Neural crest cell (in vitro differentiated cells): ENCODE measurements at places on chromosomes 6 and 20. TPM values are rescaled to one million over a fixed set of nuclear protein-coding genes. Genes with fewer than 3 reads are reported as not detected.

The HCRTR2 gene
- not detected in 2 replicates for total RNA-seq

The GABRR1 gene
- 0.12 TPM in 1 of 2 replicates, not detected in the other for total RNA-seq

DNA sequence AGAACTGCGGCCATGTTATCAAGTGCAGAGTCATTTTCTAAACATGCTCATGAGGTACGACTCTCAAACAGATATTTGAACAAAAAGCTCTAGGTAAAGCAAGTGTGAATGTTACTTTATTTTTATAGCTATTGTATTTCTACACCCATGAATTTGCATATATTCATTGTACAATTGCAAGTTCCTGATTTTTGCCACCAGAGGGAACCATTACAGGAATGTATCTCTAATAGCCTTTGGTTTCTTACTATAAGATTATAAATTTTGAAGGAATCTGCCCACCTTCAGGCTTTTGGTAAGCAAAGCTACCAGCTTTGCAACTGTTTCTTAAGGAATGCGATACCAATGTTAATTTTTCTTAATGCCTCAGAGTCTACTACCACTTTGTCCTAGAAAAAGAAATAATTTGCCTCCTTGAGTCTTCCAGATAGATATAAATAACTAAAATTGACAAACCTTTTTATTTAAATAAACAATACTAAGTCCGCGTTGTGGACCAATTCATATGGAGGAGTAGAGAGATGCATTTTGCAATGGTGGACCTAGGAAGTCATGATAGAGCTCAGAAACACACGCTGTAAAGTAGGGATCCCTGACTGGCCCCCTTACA, 125.4 kb upstream of the SAMD5 start:
- no peaks in the 10 kb centered on the region for H3K4me1 ChIP-seq
- H3K27me3 ChIP-seq: no peaks in the 10 kb centered on the region
- H3K4me3 ChIP-seq: no peak overlapping the region
- no peak overlapping the region for H3K27ac ChIP-seq

DNA sequence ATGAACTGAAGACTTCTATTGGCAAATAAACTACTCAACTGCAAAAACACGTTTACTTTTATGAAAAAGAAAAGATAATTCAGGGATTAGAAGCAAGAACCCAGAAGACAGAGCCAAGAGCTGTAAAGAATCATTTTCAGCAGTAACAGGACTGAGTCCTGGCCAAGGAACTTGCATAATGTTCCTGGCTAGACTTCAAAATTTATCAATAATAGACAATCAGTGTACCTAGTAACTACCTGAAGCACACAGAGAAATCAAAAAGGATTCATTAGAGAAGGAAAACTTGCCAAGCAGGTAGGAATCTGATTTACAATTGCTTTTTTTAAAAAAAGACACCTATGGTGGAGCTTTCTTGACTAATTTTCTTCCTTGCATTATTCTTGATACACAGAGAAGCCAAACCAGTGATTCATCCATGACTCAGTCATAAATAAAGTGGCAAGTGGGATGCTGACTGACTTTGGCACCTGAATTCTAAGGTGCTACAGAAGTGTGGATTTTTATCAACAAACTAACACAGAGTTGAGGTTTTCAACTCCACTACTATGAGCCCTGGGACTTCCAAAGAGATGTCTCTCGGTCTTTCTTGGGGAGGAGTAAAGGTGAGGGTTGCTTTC, 281.3 kb downstream of the BMP7 start:
- no peak for DNase-seq
- H3K27me3 ChIP-seq: peaks cover 44% of the 10 kb centered on the region
- peaks cover 6% of the 10 kb centered on the region for H3K36me3 ChIP-seq
- H3K4me1 ChIP-seq: peaks cover 4% of the 10 kb centered on the region

The GNMT gene
- total RNA-seq: 1.5 and 1.8 TPM in 2 replicates

GRCh38 chr6:100677240-100677639, 203.9 kb downstream of the ASCC3 start:
- no peak overlapping the region for H3K4me3 ChIP-seq
- peaks cover 5% of the 10 kb centered on the region for H3K4me1 ChIP-seq
- no peak overlapping the region for H3K27ac ChIP-seq
- no peak for DNase-seq
- H3K27me3 ChIP-seq: no peaks in the 10 kb centered on the region
